DMS153 (cell line): ENCODE measurements at places on chromosomes 5 and 9.

DNA sequence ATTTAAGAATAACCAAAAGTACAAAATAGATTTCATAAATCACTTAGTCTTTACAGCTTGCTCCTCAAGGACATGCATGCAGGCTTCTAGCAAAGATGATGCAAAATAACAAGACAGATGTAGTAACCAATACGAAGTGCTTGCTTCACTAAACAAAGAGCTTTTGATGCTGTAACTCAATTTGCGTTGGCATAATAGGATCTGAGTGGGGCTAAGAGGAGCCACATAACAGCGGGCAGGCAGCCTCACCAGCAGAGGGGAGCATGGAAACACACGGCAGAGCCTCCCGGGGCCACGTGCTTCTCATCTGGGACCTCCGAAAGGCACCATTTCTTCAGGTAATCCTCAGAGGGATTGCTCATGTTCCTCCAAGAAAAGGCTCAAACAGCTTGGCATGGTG lies 139.7 kb downstream of the C5orf15 start:
- DNase-seq, result no peak

- DNase-seq, result peak; percentile 12
Measured at GRCh38 chr5:155850370-155850769, 476.6 kb upstream of the SGCD start.

GRCh38 chr5:151448038-151448985 lies 909 bp downstream of the SLC36A1 start:
- DNase-seq, result no peak

DNA sequence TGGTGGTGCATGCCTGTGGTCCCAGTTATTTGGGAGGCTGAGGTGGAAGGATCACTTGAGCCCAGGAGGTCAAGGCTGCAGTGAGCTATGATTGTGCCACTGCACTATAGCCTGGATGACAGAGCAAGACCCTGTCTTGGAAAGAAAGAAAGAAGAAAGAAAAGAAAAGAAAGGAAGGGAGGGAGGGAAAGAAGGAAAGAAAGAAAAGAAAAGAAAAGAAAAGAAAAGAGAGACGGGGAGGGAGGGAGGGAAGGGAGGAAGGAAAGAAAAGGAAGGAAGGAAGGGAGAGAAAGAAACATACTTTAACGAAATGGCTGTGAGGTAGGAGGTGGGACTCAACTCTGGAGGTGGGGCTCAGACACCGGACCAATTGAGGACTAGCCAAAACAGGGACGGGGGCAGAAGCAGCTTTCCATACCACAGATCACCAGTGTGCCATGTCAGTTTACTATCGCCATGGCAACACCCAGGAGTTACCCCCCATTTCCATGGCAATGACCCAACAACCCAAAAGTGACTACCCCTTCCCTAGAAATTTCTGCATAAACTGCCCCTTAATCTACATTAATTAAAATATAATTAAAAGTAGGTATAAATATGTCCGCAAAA lies 21.3 kb downstream of the PTGES start:
- DNase-seq, result no peak

DNA sequence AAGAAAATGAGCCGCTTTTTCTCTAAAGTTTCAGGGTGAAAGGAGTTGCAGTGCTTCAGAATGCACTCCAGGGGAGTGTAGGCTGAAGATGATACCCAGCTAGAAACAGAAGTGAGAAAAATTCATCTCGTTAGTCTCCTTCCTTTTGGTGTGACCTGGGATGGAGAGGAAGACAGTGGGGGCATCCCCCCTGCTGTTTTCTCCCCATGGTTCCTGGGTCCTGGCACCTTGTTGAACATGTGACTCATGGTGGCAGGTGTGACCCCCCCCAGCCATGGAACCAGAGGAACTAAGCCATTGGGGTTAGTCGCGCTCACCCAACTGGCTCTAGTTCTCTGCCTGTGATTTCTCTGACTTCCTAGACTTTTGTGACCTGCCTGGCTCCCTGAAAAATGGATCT lies 424.6 kb downstream of the CSNK1G3 start:
- DNase-seq, result no peak

GRCh38 chr9:124698265-124698664 lies 72.8 kb downstream of the NR6A1 start:
- no peak for DNase-seq

- peak; percentile 9 for DNase-seq
Measured at GRCh38 chr5:96997265-96997859, 61.5 kb downstream of the LNPEP start.

DNA sequence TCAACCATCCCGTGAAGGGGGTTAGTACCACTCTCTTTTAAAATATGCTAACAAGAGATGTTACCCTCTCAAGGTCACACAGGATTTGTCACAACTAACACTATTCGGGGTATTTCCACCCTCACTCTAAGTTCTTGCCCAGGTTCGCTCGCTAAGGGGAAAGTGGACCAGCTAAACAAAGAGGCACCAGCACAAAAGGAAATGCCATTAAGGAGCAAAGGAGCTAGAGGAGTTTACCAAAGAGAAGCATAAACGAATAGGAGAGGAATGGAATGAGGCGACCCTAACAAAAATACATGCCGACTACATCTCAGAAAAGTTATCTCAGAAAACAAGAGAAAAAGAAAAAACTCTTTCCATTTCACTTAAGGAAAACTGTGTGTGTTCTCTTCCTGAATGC lies 170.9 kb downstream of the DCP2 start:
- no peak for DNase-seq

GRCh38 chr9:27679338-27679737 lies 106.1 kb upstream of the C9orf72 start:
- DNase-seq, result no peak

GRCh38 chr5:17184588-17184987 lies 32.8 kb upstream of the BASP1 start:
- no peak for DNase-seq

GRCh38 chr9:89430995-89431394 lies 66.9 kb downstream of the SEMA4D start:
- no peak for DNase-seq

DNA sequence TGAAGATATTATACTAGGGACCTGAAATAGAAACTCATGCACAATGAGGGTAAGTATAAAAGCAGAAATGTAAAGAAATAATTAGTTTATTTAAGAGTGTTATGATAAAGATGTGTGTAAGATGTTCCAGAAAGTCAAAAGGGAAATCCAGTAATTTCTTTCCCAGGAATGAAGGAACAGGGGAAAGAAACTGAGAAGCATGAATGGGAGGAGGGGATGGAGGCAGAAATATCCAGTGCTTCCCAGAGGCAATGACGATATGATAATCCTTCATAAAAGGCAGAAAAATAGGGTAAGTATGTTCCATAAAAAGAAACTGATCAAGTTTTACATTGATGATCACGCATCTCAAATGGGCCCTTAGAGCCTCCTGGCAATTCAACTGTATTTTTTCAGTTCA lies 120.7 kb upstream of the LPAR1 start:
- DNase-seq, result no peak

DNA sequence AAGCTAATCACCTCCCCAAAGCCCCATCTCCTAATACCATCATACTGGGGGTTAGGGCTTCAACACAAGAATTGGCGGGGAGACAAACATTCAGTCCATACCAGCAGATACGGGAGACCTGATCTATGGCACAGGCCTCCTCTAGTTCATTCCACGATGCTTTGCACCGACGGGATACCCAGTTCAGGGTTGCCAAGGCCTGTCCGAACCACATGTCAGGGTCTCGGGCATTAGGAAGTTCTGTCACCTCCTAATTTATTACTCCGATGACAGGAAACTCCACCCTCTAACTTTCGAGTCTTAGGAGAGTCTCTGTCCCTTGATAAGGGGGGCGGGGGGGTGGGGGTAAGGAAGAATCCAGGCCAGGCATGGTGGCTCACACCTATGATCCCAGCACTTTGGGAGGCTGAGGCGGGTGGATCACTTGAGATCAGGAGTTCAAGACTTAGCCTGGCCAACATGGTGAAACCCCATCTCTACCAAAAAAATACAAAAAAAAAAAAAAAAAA lies 23.8 kb upstream of the ANKRD33B start:
- DNase-seq, result no peak

GRCh38 chr9:112503170-112503569 lies 16.5 kb downstream of the KIAA1958 start:
- no peak for DNase-seq

DNA sequence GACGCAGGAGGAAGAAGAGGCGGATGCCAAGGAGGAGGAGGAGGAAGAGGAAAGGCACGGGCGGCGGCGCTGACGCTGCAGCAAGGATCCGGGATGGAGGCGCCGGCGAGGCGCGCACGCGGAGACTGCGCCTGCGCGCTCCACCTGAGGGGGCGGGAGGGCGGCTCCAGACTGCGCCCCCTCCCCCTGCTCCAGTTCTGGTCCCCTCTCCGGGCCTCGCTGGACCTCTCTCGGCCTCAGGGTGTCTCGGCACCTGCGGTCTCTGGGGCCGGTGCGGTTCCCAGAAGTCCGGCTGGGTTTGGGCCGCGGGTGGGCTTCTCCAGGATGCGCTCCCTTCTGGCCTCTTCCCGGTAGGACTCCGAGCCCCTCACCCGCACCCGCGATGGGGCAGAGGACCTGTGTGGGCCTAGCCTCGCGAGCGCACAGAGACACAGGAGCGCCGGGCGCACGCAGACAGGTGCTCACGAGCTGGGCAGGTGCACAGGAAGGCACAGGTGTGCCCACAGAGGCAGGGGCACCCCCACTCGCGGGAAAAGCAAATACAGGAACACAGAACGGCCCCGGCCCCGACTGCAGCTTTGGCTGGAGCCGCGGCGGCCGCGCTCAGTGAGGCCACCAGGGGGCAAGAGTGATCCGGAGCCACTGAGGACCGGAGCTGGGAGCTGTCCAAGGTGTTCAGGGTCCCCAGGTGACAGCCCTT lies at the start of gene NPDC1:
Gene NPDC1 (minus strand): TSS at position 90 of the 700 bp plus-strand sequence. CDS start 188 bp downstream, outside the sequence.
- DNase-seq, result peak; percentile 64

- no peak for DNase-seq
Measured at GRCh38 chr5:117701062-117701461, 1126.4 kb upstream of the SEMA6A start.

DNA sequence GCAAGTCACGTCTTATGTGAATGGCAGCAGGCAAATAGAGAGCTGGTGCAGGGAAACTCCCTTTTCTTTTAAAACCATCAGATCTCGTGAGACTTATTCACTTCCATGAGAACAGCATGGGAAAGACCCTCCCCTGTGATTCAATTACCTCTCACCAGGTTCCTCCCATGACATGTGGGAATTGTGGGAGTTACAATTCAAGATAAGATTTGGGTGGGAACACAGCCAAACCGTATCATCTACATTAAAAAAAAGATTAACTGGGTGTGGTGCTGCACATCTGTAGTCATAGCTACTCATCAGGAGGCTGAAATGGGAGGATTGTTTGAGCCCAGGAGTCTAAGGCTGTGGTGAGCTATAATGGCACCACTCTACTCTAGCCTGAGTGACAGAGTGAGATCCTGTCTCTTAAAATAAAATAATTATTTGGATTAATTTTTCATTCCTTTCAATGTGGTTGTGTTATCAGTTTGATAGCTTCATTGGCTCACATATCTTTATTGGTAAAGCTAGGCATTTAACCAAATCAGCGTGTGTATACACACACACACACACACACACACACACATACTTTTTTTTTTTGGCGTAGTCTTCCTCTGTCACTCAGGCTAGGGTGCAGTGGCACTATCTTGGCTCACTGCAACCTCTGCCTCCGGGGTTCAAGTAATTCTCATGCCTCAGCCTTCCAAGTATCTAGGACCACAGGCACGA lies 21.8 kb downstream of the DENND4C start:
- no peak for DNase-seq

DNA sequence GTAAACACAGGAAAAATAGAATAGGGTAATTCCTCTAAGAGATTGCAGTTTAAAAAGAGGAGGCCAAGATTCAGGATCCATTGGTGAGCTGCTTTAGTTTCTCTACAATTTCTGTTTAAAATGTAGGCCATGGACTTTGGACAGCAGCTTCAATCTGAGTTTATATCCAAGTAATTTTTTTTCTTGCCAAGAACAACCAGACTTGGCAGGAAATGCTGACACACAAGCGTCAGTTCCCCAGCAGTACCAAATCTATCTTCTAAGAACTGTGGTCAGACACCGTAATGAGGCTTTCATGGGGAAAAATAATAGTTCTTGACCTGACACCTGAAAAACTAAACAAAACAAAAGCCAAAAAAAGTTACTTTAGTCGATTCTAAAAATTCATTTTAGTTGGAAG lies 528.8 kb downstream of the CSNK1G3 start:
- DNase-seq, result no peak

- no peak for DNase-seq
Measured at GRCh38 chr9:35896570-35896969, 9.4 kb upstream of the HRCT1 start.

GRCh38 chr5:127933348-127933747 lies 150.2 kb upstream of the SLC12A2 start:
- no peak for DNase-seq

DNA sequence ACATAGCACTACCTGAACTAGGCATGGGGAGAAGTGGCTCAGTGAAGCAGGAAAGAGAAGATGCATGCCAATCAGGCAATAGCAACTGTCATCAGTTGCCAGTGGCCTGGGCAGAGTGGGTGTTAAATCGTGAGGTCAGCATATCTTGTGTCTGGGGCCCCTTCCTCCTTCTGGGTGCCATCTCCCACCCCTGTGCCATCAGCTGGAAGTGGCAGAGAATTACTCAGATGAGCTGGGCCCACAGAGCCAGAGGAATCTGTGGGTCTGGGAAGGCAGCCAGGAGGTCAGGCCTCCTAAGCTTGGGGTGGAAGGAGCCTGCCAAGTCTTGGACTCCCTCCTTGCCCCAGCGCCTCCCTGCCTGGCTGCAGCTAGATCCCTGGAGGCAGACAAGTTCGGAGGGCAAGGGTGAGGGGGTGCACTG lies 66.5 kb downstream of the GALNT12 start:
- no peak for DNase-seq

GRCh38 chr9:71743217-71743705 lies 25.1 kb downstream of the CEMIP2 start:
- no peak for DNase-seq

GRCh38 chr5:141510160-141510559 lies 21.3 kb downstream of the PCDHGC5 start:
- DNase-seq, result no peak

DNA sequence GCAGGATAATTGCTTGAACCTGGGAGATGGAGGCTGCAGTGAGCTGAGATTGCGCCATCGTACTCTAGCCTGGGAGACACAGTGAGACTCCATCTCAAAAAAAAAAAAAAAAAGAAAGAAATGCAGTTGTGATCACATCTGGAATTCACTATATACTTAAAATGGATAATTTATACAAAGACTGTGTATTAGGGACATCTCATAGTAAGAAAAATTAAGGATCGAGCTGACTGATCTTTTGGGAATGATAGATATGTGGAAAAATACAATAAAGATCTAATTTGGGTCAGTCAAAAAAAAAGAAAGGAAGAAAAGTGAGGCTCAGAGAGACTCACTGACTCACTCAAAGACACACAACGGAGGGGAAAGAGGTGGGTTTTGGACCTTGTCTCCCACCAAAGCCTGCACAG lies 73.2 kb upstream of the STXBP1 start:
- DNase-seq, result no peak

- DNase-seq, result no peak
Measured at GRCh38 chr5:160044967-160045366, 36.0 kb downstream of the TTC1 start.

- no peak for DNase-seq
Measured at GRCh38 chr5:93845376-93845775, 104.0 kb upstream of the POU5F2 start.

GRCh38 chr9:131969469-131969989 lies 110.1 kb downstream of the MED27 start:
- DNase-seq, result no peak
